ENCODE measurements at places on chromosomes 6 and 20.

GRCh38 chr6:150142670-150143515 is at the start of gene PPP1R14C:
TSS of gene PPP1R14C (plus strand) at chr6:150143044. CDS start at chr6:150143193, 149 bp downstream.
- peak; percentile 67 for DNase-seq

GRCh38 chr20:8918145-8918544 is 150.7 kb upstream of the PLCB4 start:
- no peak for DNase-seq

- DNase-seq = no peak
These were observed 70.7 kb upstream of the TRAF3IP2 start for GRCh38 chr6:111676383-111676782.

- no peak for DNase-seq
These were observed 572.9 kb upstream of the NOX3 start for GRCh38 chr6:156028335-156029131.

- DNase-seq = no peak
These were observed at the start of gene COL9A1 for GRCh38 chr6:70303034-70303525. TSS of gene COL9A1 (minus strand) at chr6:70303084. CDS start at chr6:70302924, 160 bp downstream.

GRCh38 chr6:81736428-81736827 is 16.1 kb downstream of the TENT5A start:
- DNase-seq = no peak

DNA sequence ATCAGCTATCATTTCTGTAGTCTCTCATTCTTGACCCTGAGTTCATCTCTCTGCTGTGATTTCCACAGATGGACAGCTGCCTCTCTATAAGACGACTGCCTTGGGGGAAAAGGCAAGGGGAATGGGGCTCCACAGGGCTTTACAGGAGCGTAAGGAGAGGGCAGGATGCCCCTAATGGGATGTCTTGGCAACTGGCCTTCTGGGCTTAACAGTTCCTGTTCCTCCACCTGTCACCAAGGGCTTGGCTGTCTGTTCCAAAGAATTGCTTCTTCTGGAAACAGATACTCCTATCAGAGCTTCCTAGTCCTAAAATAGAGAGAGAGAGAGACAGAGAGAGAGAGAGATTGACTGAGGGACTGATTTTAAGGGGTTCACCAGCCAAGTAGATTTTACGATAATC is 181.9 kb downstream of the TMEM200A start:
- no peak for DNase-seq

DNA sequence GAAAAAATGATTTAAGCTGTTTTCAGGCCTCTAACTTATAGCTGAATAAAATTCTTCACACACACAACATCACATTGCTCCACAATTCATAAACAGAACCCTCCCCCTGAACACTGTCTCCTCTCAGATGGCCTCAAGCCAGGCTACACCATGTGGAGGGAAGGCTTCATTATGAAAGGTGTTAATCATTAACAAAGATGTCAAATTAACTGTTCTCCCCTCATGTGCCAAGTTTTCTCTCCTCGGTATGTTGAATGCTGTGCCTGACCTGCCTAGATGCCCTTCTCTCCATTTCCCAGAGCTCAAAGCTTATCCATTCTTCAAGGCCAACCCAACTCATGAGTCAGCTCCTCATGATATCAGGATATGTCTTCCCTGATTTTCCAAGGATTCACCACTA is 210.4 kb downstream of the GMDS start:
- no peak for DNase-seq

GRCh38 chr6:26352315-26352714 is 12.7 kb upstream of the BTN3A2 start:
- no peak for DNase-seq

DNA sequence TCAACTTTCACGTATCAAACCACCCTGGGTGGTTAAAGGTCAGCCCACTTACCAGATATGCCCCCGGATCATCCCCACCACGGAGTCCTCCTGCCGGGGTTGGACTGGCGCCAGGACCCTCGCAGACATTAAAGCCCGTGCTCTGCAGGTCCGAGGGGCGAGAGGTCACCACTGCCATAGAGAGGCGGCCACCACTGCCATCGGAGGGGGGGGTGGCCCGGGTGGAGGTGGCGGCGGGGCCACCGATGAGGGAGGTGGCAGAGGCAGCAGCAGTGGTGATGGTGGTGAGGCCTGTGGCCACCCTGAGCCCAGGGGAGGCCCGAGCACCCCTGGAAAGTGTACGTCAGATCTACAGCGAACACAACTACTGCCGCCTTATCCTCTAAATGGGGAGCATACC is 76.3 kb downstream of the ASXL1 start:
- DNase-seq = no peak

- DNase-seq = no peak
These were observed 28.4 kb downstream of the MDGA1 start for GRCh38 chr6:37669306-37669705.

DNA sequence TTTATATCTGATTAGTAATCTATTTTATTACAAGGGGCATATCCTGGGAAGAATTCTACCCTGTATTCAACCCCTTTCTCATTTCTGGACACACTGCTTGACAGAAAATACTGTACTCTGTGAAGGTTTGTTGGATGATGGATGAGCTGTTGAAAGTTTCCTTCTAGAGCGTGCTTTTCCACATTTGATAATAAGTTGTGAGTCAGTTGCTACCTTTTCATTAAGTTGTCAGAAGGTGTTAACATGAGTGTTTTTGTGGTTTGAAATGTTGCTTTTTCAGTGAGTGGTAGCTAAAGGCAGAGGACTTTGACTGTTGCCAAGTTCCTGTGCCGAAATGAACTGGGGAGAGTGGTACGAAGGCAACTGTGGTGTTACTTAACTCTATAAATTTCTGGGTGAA is 3.9 kb upstream of the ECI2 start:
- no peak for DNase-seq

DNA sequence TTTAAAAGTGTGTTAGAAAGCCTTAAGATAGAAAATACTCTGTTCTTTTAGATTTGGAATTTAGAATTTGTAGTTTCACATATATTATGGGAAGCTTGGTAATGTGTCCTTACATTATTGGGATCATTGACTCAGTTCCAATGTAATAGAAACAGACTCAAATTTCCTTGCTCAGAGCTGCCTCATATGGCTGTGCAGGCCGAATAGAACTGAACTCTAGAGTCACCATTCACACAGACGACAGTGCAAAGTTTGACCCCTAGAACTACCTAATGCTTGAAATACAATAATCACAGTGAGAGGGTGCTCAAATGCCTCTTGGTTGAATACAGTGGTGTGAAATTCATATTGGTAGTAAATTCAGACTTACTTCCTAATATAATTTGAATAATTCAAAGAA is 482.7 kb upstream of the CITED2 start:
- DNase-seq = no peak

- DNase-seq = no peak
These were observed 996.8 kb upstream of the CITED2 start for GRCh38 chr6:140370976-140371870.

DNA sequence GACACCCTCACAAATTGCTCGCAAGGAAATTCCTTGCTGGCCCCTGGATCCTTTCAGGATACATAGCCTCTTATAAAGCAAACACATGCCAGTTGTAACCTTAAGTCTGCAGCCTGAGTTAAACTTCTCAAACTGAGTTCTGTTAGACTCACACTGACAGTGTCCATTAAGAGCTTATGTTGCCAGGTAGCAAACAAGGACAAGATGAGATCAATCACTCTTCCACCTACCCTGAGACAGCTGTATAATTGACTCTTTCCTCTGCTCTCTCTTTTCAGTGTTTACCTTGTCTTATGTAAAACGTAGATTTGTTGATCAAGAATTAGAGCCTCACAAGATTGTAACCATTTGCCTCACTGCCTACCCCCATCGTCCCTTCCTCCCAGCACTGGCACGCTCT is 359.8 kb downstream of the EPM2A start:
- DNase-seq = no peak

- peak; percentile 80 for DNase-seq
These were observed 1082.4 kb upstream of the MAP3K7 start for GRCh38 chr6:91669154-91669870.

GRCh38 chr6:123980311-123980710 is 176.6 kb downstream of the NKAIN2 start:
- DNase-seq = no peak

GRCh38 chr6:161838306-161839035 is 564.6 kb upstream of the AGPAT4 start:
- DNase-seq = no peak

DNA sequence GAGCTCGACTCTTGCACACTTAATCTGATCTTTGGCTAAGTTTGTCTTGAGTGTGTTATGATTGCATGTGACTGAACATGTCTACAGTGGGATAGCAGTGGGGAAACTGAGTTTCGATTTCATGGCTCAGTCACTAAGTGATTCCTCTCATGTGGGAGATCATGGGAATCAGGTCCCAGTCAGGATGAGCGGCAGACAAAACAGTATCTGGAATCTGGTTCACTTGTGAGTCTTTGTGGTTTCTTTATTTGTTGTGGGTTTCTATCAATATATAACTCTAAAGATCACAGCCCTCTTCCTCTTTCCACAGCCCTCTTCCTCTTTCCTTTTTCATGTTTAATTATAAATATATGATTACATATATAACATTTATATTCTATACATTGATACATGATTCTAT is 4.0 kb downstream of the RPP21 start:
- DNase-seq = no peak

DNA sequence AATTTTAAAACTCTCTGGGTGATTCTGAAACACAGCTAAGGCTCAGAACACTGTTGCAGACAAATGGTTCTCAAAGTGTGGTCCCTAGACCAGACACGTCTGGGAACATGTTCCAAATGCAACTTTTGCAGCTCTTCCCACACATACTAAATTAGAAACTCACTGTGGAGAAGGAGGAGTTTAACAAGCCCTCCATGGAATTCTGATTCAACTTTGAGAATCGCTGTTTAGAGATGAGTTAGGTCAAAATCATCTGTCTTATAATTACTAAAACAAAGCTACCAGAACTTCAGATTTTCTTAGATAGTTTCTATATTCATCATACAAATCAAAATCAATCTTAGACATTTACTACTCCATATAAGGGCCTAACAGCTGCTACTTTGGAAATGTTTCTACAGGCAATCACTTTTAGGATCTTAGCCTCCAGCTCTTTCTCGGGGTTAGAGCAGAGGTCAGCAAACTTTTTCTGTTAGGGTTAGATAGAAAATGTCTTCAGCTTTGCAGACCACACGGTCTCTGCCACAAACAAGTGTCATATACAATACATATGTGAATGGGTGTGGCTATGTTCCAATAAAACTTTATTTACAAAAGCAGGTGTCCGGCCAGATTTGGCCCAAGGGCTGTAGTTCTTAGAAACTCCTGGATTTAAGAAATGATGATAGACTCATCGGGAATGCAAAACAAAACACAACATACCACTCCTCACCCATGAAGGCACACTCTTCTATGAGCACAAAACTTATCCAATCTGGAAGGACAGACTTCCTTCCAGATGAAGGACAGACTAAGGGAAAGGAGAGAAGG is 50.0 kb upstream of the ARHGAP18 start:
- DNase-seq = no peak

DNA sequence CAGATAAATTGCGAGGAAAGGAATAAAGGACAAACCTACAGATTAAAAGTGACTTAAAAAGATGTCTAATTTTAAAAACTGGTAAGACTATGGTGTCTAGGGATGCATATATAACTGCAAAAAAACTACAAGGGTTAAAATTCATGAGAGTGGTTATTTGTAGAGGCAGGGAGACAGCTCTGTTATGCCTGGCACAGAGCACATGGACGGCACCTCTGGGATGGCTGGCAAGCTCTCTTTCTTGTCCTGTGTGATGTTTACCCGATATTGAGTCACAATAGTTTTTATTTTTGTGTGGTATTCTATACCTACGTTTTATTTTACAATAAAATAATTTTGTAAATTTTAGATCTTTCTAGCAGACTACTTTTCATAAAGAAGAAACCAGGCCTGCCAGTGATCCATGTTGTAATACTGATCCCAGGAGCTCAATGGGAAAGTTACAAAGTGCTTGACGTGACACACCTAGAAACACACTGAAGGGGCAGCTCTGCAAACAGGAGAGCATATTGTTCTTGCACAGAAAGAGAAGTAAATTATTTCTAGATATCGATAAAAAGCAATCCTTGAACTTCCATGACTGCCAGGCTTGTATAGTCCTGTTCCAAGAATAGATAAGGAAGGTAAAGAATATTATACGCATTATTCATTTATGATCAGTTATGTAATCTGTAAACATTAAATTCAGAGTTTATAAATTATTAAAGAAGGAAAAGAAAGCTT is 290.0 kb downstream of the PTPRK start:
- peak; percentile 60 for DNase-seq

- no peak for DNase-seq
These were observed 16.9 kb upstream of the CSE1L start for GRCh38 chr20:49029203-49029602.

DNA sequence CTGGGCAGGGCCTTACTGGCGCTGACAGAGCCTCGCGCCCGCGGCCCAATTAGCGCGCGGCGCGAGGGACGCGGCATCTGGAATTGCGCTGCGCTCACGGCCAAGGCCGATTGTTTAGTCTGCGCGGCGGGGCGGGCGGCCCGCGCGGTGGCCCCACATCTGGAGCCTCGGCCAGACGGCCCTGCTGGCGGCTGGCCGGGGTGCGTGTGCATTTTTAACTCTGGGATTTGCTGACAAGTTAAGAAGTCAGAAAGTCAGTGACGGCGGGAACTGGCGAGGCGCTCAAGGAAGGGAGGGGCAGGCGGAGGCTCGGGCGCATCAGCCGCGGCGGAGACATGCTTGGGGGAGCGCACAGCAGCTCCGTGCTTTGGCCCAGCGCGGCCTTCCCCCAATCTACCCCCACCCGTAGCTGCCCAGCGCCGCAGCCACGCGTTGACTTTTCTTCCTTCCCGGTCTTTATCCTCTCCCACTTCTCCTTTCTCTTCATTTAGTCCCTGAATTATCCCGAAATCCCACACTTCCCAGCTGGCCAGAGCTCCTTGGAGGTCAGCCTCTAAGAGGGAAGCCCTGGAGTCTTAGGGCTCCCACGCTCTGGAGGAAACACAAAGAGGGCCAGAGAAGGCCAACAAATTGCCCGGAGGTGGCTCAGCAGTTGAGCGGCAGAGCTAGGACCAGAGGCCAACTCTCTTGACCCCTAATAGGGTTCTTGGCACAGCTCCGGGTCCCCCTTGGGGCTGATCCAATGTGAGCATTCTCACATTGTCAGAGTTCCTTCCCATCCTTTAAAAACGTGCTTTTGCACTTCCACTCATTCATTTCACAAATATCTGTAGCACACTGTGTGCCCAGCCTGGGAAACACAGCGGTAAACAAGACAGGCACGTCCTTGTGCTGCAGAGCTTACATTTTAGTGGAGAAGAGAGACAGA is 40.8 kb upstream of the FOXP4 start:
- DNase-seq = no peak

All from NCI-H1092 treated with DMSO at 0.1 percent for 48 hours (cell line).